ENCODE measurements at places on chromosomes 5 and 9.

GRCh38 chr5:5335700-5336264 is 86.7 kb upstream of the ICE1 start:
- no peak for DNase-seq

DNA sequence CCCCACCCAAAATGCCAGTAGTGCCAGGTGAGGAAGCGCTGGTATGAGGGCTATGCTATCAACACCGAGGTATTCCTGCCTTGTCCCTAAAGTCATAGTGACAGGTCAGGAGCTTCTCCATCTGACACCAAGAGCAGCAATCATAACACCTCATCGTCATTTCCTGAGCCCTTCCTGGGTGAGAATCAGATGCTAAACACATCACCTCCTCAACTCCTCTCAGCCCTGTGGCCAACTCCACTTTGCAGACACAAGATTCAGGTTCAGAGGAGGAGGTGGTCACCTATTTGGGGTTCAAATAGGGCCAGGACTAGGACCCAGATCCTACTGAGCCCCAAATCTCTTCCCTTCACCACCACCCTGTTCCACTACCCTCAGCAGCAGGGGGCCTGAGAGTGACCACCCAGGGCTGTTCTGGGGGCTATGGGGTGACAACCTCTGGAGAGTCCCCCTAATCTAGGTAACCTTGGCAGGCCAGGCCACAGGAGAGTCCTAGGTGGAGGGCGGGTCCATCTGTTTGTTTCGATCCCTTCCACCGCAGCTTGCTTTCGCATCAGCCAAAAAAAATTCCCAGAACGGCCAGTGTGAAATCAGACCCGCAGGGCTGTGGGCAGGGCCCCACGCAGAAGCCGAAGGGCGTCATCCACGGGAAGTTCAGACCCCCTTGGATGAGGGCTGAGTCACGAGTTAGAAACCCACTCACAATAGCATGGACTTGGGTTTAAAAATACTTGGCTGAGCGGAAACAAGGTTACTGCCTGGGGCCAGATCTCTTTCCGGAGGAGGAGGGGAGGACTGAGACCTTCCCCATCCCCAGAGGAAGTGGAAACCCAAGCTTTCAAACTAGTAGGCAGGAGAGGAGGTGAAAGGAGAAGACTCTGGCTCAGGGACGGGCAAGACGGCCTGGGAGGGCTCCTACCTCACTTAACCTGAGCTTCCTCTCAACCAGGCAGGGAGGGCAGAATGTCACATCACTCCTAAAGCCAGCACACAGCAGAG is 8.7 kb downstream of the STK10 start:
- DNase-seq, result no peak

- no peak for DNase-seq
These were observed 189.1 kb upstream of the CDH12 start for GRCh38 chr5:23042226-23042625.

DNA sequence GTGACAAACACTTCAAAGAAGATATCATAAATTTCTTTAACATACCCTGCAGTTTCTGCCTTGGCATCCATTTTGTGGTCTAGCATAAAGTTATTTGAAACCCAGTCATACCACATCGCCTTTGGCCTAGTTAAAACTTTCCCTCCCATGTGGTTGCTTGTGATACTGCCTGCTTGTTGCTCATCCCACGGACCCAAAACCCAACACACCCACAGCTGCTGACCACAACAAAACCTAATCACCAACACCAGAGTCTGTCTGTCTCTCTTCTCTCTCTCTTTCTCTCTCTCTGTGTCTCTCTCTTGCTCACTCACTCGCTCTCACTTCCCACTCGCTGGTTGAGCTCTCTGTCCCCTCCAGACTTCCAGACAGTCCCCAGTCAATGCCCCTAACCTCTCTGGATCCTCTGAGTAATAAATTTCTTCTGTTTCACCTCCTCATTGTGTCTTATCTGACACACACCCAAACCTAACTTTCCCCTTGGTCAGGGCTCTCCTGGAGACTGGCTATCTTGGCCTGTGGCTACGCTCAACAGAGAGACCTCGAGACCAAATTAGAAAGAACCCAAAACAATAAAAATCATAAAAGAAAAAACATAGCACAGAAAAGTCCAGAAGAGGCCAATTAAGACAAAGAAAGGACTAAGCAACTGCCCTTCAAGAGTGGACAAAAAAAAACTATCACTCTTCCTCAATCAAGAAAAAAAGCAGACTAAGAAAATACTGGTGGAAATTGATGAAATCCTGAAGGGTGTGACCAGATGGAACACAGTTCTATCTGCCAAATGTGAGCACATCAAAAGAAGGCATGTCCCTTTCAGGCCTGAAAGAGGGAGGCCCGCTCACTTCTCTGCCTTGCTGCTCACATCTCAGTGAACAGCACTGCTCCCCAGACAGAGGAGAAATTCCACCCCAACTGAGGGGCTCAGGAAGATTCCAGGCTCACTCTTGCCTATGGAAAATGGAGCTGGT is 41.5 kb downstream of the TTLL11 start:
- no peak for DNase-seq

DNA sequence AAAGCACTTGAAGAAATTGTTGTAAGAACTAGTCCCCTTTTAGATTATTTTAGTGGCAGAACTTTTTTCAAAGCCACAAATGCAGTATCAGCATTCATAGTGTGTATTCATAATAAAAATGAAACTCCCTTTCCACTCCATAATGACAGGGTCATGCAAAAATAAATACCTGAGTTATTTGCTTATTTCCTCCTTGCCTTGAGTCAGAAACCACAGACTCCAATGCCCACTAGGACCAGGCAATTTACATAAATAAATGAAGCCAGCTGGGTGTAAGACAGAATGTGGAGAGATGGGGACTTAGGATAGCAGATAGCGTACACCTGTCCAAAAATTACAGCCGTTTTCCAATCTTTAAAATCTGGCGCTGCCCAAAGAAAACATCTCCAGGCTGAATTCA is 417.8 kb downstream of the TMEM161B start:
- no peak for DNase-seq

DNA sequence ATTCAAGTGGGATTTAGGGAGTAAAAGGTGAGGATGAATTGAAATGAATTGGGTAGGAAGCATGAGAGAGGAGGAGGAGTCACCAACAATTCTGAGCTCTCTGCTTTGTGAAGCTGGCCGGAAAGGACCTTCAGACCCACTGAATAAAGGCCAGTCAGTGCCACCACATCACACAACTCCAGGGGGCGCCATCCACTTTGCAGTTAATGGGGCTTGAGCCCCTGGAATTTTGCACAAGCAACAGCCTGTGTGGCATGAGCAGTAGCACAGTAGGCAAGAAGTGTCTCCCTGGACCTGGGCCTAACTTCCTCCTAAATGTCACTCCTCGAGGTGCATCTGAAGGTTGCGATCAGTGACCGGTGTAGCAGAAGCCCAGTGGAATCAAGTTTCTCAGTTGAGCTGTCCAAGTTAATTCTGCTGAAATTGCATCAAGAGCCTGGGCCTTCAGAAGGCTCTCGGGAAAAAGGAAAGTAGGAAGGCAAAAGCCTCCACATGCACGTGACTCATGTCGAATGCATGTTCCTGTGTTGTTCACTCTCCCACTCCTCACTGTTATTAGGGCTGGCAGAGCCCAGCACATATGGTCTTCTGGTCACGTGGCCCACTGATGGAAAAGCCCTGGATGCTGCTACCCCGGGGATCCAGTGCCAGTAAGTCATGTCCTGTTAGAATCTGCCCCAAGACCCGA is 27.8 kb upstream of the GLIS3 start:
- DNase-seq, result no peak

GRCh38 chr5:119902593-119902992 is 273.2 kb downstream of the FAM170A start:
- DNase-seq, result no peak

- DNase-seq, result no peak
These were observed 456.5 kb downstream of the CDH18 start for GRCh38 chr5:19531374-19531952.

GRCh38 chr5:31809050-31809870 is 170.3 kb downstream of the PDZD2 start:
- peak; percentile 7 for DNase-seq

GRCh38 chr9:93129691-93130500 is 4.2 kb downstream of the NINJ1 start:
- no peak for DNase-seq

DNA sequence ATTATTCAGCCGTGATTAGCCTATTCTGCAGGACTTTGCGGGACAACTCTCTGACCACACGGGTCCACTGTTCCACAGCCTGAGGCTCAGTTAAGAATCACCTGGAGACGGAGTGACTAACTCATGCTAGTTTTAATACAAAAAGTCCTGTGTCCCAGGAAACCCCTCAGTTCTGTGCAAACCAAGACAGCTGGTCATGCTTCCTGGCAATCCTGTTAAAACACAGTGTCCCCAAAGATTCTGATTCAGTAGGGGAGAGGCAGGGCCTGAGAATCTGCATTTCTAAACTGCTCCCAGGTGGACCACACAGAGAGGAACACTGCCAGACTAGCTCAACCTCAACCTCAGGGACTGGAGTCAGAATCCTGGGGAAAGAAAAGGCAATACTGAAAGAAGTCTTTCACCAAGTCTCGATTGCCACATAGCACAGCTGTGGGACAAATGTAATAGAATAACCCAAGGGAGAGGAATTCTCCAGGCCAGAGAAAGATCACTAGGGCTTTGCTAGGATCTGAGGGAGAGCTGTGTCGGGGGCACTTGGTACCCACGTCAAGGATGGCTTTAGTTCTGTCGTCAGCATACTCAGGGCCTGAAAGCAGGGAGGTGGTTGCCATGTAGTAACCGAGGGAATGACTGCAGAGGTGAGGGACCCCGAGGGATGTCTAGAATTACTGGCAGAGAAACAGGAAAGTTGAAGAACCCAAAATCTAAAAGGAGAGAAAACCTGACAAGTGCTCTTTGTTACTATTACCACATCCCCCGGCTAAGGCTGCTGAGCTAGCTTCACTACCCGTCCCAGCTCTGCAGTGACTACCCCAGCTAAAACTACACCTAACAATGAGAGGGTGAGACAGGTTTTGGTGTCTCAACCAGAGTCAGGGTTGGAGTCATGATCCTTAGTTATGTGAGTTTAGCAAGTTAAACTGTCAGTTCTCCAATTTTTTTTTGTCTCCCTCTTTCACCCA is 8.6 kb downstream of the SUSD1 start:
- DNase-seq, result no peak

DNA sequence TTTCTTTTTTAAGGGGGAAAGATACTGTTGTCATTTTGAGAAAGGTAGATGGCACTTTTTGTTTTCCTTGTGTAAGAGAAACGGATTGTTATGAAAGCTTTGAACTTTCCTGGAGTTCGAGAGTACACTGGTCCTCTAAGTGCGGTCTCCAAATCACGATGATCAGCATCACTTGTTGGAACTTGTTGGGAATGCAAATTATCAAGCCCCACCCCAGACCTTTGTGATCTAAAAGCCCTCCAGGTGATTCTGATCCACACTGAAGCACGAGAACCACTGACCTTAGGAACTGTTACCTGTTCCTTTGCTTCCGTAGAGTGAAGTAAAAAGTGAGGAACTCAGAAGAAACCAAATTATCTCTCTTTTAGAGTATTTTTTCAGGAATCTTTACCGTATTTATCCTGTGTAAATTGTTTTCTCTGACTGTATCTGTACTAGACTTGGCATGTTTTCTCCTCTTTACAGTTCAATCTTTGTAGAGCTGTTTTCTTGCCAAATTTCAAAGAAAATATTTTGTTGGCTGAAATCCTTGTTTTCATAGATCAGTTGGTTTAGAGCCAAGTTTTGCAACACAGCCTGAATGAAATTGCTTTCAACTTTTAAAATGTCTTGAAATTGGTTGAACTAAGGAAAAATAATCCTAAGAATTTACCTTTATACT is 4.0 kb downstream of the MAT2B start:
- no peak for DNase-seq

DNA sequence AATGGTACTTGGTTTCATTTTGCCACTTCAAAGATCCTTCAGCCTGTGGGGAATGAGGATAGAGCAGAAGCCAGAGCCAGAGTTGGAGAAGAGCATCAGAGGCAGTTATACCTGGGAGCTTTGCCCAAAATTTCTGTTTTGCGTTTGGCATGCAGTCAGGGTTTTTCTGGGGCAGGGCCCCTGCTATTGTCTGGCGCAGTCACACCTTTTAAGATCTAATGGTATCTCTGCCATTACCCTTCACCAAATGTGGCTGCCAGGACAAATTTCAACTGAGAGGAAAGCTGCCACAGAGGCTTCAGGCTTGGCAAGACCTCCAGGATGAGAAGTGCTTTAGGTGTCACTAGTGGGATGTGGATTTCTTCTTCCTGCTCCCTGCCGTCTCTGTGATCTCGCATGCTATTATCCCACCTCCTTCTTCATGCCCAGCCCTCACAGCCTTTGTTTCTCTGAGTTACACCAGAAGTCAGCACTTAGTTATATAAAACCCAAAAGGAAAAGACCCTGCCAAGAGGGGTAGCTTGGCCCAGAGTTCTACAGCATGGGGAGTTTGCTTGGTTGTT is 357.0 kb downstream of the TLE4 start:
- DNase-seq, result no peak

- no peak for DNase-seq
These were observed 101.0 kb downstream of the RXRA start for GRCh38 chr9:134427153-134427782.

- no peak for DNase-seq
These were observed 143.8 kb downstream of the MAST4 start for GRCh38 chr5:66739951-66740350.

DNA sequence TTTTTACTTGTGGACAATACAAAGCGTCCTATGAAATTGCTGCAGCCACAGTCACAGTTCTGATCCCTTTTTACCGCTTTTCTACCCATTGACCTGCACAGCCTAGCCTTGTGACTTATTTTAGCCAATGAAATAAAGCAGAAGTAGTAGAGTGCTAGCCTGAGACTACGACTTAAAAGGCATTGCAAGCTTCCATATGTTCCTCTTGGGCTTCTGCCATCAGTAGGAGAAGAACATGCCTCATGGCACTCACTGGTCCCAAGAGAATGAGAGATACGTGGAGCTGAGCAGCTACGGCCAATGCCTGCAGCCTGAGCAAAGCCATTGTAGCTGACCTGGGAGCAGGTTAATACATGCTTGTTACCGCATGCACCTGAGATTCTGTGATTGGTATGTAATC is 416.6 kb upstream of the CLINT1 start:
- no peak for DNase-seq

- DNase-seq, result no peak
These were observed 159.8 kb downstream of the COL23A1 start for GRCh38 chr5:178430186-178431062.

- no peak for DNase-seq
These were observed 375.1 kb downstream of the EBF1 start for GRCh38 chr5:158724521-158725188.

DNA sequence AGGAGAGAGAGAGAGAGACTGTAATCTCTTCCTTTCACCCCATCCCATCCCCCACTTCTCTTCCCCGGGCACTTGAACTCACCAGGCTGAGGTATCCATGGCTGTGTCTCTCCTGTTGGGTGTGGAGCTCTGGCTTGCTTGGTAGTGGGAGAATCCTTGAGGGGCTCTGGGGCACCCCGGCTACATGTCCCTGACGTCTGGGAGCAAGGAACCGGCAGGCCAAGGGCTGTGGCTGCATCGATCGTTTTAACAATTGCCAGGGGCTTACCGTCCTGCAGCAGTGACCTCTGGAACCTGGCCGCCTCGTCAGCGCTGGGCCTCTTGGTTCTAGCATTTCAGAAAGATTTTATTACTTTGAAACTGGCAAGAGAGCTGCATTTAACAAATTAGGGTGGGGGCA is 30.0 kb downstream of the FGF18 start:
- no peak for DNase-seq
